Right cardiac atrium (tissue), 5 donors: ENCODE measurements at places on chromosomes 11 and 22. TPM values are rescaled to one million over a fixed set of nuclear protein-coding genes. Genes with fewer than 3 reads are reported as not detected.
A peak's percentile ranks its signal among the peaks of the same experiment; 100 is the strongest.

The KCTD21 gene
- total RNA-seq = 10.7 TPM

The BANF1 gene
- total RNA-seq = 206 TPM

GRCh38 chr11:65530157-65530496 lies 5.2 kb downstream of the SCYL1 start:
- DNase-seq = peak; percentile 13

- no peak for DNase-seq
Observed at GRCh38 chr11:69825037-69825834, 6.0 kb upstream of the FGF3 start.
